GM23248 (cell line): ENCODE measurements at places on chromosomes 13 and 19. TPM values are rescaled to one million over a fixed set of nuclear protein-coding genes. Genes with fewer than 3 reads are reported as not detected.

Gene NLRP4
- total RNA-seq, result not detected in 2 replicates

Gene FUT1
- total RNA-seq, result not detected in 2 replicates

Gene ACP7
- total RNA-seq, result not detected in 2 replicates

Gene FCAR
- total RNA-seq, result not detected in 2 replicates

Gene CERS1
- 0.25 and 0.54 TPM in 2 replicates for total RNA-seq

DNA sequence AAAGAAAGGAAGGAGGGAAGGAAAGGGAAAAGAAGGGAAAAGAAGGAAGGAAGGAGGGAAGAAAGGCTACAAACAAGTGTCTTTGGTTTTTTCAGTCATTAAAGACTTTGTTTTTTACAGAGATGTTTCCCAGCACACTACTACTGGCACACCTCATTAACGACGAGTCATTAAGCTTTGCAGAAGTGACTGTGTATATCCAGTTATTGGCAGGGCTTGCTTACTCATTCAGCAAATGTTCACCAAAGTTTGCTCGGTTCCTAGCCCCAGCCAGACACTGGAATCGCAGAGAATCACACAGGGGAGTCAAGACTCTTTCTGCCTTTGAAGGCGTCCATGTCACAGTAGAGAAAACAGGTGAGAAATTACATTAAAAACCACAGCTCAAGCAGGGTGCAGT is 4.3 kb downstream of the NLRP12 start:
- DNase-seq, result no peak

DNA sequence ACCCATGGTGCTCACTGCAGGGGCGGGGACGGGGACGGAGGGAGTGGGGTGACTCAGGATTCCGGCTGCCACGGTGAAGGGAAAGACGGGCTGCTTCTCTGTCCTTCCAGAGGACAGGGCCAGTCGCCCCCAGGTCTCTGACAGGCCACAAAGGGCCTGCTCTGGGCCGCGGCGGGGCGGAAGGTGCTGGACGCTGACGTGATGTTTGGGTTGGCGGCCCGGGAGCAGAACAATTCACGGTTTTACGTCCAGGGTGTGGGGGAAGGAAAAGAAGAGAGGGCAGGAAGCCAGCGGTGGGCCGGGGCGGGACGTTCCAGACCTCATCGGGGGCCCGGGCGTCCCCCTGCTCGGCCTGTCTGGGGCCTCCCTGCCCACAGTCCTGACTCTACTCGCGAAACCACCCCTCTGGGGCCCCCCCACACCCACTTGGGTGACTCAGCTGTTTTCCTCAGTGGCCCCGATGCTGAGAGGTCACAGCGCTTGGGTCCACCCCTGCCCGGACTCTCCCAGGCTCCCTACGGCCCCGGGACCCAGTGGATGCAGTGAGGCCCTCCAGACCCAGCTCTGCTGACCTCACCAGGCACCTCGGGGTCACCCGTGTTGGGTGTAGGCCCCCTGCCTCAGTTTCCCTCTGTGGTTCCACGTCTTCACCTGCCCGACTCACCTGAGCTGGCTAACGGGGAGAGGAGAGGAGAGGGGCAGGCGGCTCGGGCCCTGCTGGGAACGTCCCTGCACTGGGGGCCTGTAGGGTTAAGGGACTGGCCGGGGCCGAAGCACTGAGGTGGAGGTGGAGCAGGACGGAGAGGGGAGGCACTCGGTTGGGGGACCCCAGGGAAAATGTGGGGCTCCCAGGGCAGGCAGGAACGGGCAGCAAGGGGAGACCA is 29.2 kb downstream of the PIP5K1C start:
- DNase-seq, result peak; percentile 85

DNA sequence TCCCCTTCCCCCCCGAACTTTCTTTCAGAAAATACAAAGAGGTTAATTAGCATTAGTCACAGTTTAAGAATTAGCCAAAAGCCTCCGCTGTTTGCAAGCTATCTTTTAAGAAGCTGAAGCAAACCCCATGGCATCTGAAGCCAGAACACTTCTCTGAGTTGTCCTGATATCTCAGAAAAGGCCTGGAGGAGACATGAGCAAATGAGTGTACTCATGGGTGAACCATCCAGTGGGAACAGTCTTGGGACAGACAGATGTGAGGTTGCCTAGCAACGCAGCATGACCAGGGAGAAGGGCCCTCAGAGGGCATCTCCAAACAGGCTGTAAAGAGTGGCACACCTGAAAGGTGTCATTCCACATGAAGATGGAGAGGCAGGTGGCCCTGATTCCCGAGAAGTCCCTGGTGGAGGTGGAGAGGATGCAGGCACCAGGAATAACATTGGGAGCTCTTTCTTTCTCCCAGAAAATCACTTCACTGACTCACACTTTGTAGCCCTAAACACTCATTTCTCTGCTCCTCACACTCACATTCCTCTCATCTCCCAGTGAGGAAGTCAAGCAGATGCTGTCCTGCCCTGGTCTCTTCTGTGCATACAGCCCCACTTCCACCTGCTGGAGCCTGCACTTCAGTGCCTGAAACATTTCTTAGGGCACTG is 87.0 kb upstream of the TSHZ3 start:
- peak; percentile 92 for DNase-seq

GRCh38 chr13:50989476-50989875 is 79.9 kb downstream of the RNASEH2B start:
- DNase-seq, result no peak

GRCh38 chr19:45115809-45116615 is 23.0 kb downstream of the PPP1R37 start:
- DNase-seq, result no peak

DNA sequence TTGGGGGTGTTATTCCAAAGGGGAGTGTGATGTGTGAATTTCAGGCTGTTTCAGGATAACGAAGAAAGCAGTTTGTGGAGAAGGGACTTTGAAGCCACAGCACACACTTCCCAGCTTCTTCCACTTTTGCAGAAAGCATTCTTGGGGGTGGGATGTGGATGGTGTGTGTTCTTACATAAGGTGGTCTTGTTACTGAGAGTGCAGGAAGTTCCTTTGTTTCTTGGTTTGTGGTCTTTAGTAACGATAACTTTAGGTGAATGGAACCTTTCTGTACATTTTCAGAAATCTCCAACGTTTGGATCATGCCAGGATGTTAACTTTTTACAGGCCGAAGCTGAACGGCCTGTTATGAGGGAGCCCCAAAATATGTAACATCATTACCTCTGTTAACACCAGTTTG is 251.8 kb downstream of the KCNRG start:
- DNase-seq, result no peak

DNA sequence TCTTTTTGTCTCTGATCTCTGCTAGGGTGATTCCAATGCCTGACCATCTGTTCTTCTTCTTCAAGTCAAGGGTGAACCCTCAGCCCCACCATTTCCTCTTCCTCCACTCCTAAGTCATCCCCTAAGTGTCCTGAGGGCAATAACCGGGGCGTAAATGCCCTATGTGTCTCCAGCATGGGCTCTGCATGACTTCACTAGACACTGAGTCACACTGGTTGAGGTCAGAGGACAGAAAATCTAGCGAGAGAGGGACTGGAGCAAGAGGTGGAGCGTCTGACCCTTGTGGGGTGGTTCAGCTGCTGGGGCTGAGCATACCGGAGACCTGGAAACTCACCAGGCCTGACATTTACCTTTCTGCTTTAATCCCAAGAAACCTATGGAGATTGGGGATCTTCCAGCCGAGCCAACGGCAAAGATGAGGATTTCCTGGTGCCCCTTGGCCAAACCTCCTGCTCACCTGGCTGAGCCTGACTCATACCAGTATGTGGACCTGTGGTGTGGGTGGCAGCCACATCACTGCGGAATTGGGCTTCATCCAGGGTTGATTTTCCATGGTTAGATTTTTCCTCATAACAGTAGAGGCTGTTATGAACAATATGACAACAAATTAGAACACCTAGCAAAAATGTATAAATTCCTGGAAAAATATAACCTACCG is 26.9 kb downstream of the SCGB2B2 start:
- DNase-seq, result no peak

DNA sequence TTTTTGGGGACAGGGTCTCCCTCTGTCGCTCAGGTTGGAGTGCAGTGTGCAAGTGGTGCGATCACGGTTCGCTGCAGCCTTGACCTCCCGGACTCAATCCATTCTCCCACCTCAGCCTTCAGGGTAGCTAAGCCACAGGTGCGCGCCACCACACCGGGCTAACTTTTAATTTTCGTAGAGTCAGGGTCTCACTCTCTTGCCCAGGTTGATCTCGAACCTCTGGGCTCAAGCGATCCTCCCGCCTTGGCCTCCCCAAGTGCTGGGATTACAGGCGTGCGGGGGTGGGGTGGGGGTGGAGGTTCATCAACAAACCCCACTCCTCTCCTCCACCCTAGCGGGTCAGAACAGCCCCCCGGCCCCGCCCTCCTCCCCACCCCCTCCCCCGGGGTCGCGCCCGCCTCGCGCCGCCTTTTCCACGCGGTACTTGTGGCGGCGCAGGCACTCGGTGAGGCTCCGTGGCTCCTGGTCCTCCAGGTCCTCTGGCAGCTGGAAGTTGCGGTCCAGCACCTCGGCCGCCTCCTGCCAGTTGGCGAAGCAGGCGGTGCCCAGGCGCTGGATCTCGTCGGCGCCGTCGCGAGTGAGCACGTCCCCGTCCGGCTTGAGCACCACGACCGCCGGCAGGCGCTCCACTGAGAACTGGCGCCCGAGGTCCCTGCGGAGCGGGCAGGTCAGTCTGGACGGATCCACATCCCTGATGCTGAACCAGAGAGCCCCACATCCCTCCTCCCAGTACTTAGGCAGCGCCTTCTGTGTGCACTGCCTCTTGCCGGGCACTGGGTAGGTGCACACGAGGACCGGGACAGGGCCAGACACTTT is 5.2 kb downstream of the NXNL1 start:
- DNase-seq, result peak; percentile 31

- peak; percentile 97 for DNase-seq
Measured at GRCh38 chr19:45443462-45444317, 20.0 kb upstream of the ERCC1 start.

DNA sequence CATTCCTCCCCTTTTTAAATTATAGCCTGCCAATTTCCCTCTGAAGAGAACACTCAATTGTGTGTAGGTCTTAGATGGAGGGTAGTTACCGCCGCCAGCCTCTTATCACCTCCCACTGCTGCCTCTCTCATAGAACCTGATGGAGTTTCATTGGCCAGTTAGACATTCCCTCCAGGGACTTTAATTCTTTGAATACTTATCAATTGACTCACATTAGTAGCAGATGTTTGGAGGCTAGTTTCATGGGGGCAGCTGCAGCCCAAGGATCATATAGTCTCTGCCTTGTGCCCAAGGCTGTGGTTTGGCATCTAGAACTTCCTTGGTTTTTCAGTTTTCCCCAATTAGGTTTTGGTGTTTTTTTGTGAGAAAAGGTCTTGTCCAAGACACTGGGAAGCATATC is 318.9 kb upstream of the HTR2A start:
- DNase-seq, result peak; percentile 70
